ENCODE measurements at places on chromosomes 7 and 10.

- no peak for DNase-seq
Observed at GRCh38 chr7:147498081-147498480, 1092.5 kb upstream of the C7orf33 start.

- DNase-seq: no peak
Observed at GRCh38 chr10:36141856-36142560, 499.9 kb upstream of the FZD8 start.

DNA sequence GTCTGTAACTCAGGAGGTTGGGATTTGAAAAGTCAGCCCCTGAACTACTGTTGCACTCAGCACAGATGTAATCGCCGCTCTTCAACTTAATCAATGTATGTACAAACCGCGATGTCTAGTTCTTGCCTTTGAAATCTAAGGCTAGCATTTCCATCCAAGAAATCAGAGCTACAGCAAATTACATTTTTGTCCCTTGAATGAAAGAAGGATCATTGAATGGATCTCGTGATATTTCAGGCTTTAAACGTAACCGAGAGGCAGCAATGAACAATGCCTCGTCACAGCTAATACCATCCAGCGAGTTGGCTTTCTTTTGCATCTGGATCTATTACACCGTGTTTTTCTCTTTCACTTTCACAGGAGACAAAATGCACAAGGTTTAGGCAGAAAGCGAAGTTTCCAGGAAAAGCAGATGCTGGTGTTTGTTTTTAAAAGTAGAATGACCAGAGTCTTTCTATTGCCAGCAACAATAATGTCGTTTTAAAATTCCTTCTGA lies 5.5 kb downstream of the SKIDA1 start:
- peak; percentile 39 for DNase-seq

- DNase-seq: no peak
Observed at GRCh38 chr7:2726316-2727018, 38.5 kb downstream of the AMZ1 start.

DNA sequence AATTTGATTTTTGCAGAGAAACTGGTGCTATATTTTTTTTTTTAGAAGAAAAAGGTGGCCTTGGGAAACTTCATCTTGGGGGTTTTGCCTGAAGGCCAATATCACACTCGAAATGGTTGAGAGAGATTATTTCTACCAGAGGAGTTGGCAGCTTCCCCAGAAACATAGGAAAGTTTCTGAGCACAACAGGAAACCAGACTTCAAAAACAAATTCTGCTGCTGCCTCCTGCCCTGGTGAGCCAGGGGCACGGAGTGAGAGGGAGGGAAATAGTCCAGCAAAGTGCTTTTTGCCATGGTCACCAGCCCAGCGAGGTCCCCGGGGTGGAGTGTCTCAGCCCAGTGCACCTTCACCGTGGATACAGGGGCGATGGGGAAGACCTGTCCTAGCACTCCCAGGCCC lies 61.1 kb downstream of the FOXI2 start:
- no peak for DNase-seq

GRCh38 chr7:140902303-140902953 lies 22.3 kb downstream of the BRAF start:
- DNase-seq: peak; percentile 44

DNA sequence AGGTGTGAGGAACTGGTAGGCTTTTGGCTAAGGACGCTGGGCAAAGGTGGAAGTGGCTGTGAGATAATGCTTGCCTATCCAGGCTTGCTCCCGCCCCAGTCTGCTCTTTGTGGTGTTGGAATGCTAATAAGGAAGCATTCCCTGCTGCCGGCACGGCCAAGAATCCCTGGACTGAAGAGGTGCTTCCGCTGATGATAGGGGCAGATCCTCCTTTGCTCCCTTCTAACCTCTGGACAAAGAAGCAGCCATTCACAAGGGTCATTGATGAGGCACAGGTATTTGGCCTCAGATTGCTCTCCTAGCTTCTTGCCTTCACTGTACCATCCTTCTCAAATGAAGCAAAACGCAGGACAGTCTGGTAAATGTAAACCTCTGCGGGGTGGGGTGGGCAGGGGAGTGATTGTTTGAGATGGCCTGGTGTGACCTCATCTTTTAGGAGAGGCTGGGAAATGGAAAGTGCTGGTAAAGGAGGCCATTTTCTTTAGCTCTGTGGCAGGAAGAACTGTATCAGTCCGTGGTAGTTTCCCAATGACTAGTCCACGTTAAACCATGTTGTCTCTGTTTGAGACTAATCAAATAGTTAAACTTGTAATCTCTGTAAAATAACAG lies 1.7 kb downstream of the PGAM1 start:
- DNase-seq: no peak

DNA sequence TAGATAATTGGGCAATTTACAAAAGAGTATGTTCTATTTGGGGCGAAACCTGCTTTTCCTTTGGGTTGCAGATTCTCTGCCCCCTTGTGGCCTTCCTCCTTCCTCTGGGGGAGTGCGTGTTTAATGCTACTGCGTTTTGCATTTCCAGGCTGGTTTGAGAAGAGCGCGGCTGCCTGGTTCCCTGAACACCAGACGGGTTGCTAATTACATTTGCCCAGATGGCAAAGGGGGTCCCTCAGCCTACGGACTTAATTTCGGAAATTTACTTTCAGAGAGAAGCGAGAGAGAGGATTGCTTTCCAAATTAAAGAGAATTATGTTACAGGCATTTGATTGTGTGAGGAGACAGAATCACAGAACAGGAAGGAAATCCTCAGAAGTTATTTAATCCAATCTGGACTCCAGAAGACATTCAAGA lies 91.9 kb upstream of the JAZF1 start:
- peak; percentile 8 for DNase-seq

GRCh38 chr7:28533731-28534531 lies 121.6 kb downstream of the CREB5 start:
- DNase-seq: no peak

DNA sequence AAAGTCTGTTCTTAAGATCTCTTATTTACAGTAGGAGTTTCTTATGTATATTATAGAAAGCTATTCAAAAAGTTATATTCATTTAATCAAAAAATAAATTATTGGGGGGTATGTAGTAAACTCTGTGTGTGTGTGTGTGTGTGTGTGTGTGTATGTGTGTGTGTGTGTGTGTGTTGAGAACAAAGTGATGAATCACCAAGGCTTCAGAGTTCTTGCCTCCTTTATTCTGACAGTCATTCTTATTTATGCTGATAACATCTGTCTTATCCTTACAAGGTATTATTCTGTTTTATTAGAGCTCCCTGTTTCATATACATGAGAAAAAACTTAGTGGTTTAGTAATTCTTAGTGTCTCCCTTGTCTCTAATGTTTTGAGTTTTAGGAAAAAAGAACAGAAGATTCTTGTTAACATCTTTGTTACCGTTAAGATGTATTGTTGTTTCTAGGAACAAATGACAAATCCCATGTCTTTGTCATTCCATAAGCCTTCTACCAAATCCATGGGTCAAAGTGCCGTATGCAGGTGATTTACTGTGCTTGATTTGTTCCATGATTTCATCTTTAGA lies 424.0 kb downstream of the EXOC4 start:
- no peak for DNase-seq

GRCh38 chr10:25747084-25747483 lies 186.9 kb upstream of the MYO3A start:
- no peak for DNase-seq

GRCh38 chr7:70384891-70385290 lies 747.1 kb upstream of the GALNT17 start:
- DNase-seq: no peak

DNA sequence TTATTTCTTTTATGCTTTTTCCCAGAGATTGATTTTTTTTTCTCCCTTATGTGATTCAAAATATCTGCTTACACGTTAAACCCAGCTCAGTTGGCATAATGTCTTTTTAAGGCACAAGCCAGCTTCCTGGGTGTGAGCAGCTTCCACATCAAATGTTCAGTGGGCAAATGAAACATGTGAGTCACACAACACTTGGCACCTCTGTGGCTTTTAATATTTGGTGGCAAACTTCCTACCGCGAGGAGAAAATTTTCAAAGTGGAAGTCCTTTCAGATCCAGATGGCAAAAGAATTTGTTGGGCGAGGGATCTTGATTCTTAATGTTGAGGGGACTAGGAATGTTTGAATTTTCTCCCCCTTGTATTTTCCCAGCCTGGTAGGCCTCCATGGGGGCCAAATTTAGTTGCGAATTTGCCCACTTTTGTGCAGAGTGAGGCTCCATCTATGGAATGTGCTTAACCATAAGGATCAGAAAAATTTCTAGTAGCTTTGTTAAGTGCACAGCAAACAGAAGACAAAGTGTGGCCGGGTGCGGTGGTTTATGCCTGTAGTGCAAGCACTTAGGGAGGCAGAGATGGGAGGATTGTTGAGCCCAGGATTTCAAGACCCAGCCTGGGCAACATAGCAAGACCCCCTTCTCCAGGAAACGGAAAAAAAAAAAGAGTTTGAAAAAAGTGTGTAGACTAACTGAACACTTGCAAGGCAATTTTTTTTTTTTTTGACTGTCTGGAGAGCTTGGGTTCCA lies 31.0 kb downstream of the CUX1 start:
- no peak for DNase-seq

GRCh38 chr7:29457141-29457561 lies 106.5 kb upstream of the PRR15 start:
- no peak for DNase-seq

GRCh38 chr7:1844951-1845390 lies 174.9 kb downstream of the ELFN1 start:
- no peak for DNase-seq

DNA sequence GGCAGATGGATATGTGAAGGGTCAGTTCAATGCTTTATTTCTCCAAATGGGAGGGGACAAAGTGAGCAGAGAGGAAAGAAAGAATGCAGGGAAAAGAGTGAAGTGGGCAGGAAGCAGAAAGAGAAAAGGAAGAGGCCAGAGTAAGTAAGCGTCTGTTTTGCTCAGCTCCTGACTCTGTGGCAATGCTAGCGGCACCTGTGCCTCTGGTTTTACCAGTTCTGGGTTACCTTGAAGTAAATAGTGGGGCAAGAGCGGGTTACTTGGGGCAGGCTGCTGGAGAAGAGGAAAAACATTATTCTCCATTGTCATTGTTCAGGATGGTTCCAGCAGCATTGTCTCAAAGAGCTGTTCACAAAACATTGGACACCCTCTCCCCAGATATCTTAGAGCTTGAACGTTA lies 1.9 kb downstream of the TAS2R40 start:
- DNase-seq: no peak

DNA sequence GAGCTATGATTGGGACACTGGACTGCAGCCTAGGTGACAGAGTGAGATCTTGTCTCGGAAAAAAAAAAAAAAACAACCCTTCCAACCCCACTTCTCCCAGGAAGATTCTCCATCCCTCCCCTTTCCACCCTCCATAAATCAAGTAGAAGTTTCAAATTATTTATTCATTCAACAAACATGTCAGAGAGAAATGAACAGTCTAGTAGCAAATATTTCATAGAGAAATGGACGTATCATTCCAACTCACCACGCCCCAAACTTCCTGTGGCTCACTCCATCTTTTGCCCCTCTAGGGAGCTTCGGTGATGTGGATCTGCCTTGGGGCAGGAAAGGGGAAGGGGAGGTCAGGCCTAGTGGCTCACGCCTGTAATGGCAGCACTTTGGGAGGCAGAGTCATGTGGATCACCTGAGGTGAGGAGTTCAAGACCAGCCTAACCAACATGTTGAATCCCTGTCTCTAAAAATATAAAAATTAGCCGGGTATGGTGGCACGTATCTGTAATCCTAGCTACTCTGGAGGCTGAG lies 638 bp upstream of the TRAPPC14 start:
- DNase-seq: no peak

DNA sequence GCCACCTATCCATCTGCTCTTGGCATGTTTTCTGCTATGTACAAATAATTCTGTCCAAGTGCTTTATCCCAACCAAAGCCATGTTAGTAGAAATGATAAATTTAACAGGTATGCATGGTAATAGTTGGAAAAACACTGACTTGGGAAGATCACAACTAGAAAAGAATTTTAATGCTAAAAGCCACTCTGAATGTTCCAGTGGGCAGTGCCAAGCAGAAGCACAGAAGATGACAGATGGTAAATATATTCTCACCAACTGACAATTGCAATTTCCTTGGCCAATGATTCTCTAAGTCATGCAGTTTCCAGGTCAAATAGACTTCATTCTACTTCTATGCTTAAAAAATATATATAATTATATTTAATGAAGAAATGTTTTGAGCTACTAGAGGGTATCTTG lies 83.6 kb upstream of the SEMA3C start:
- DNase-seq: no peak

DNA sequence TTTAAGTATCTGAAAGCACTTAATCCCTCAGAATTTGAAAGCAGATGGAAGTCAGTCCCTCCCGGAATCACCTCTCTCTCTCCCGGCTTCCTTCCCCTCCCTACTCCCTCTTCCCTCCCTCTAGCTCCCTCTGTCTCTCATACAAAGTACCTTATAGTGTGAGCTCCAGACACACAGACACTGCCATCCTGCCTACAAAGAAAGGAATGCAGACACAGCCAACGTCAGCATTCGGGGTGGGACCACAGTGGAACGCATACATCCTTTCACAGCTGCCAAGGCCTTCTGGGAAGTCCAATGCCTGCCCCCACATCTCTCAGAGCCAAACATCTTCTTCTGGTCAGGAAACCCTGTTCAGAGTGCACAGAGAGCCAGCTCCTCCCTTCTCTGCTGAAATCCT lies 9.3 kb downstream of the NOD1 start:
- no peak for DNase-seq

DNA sequence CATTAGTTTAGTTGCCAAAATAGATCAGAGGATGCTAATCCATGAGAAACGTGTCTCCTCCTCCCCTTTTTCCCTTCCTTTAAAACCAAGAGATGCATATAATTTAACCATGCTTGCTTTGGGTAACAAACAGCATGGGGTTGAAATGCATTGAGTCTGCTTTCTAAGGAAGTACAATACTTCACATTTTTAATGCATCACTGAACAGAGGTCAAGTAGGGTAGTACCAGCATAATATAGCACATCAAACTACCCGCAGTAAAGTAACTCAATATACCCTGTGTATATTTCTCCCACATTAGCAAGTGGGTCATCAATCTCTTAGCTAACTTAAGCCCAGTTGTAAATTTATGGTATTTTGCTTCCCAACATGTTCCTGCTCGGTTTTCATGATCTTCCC lies 239.3 kb upstream of the SEMA3C start:
- no peak for DNase-seq

- DNase-seq: no peak
Observed at GRCh38 chr10:63005246-63005645, 127.9 kb upstream of the NRBF2 start.

GRCh38 chr7:49424109-49424508 lies 349.3 kb upstream of the VWC2 start:
- DNase-seq: no peak

GRCh38 chr7:13850185-13850752 lies 139.2 kb downstream of the ETV1 start:
- peak; percentile 69 for DNase-seq

Measured in CD4-positive, alpha-beta memory T cell (primary cell).